ENCODE measurements at places on chromosomes 3 and 15.

- no peak for DNase-seq
Observed at GRCh38 chr3:126777366-126777765, 73.3 kb downstream of the CHCHD6 start.

GRCh38 chr3:125594125-125594524, 1.2 kb downstream of the OSBPL11 start:
- DNase-seq = no peak

DNA sequence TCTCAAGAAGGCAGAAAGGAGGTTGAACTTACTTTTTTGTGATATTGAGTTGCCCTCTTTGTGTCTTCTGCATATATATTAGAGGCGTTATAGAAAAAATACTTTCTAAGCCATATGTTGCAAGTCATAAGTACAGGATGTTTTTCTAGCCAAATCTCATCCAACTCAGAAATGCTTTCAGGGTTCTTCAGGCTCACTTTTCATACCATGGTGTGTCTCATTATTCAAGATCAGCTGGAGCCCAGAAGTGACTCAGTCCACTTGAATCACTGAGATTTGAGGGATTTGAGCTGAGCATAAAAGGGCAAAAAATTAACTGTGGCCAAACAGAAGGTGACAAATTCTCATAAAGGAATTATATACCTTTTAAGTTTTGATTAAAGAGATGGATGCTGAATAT, 157.3 kb downstream of the WNT5A start:
- no peak for DNase-seq

- no peak for DNase-seq
Observed at GRCh38 chr3:30204126-30204525, 402.3 kb upstream of the TGFBR2 start.

DNA sequence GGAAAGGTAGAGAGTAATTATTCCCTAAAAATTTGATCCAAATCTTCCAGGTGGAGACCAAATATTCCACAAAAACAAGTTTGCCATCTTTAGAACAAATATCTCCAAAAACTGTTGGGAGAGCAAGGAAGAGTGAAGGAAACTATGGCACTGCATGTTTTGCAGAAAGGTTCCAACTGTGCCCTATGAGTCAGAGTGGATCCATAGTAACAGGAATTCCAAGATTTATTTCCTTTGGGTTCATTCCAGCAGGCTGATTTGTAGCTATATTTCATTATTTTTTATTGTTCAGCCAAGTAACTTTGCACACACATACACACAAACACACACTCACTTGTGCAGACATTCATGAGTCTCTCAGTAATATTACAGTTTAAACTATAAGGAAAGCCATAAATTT, 459.7 kb upstream of the EPHA6 start:
- no peak for DNase-seq

DNA sequence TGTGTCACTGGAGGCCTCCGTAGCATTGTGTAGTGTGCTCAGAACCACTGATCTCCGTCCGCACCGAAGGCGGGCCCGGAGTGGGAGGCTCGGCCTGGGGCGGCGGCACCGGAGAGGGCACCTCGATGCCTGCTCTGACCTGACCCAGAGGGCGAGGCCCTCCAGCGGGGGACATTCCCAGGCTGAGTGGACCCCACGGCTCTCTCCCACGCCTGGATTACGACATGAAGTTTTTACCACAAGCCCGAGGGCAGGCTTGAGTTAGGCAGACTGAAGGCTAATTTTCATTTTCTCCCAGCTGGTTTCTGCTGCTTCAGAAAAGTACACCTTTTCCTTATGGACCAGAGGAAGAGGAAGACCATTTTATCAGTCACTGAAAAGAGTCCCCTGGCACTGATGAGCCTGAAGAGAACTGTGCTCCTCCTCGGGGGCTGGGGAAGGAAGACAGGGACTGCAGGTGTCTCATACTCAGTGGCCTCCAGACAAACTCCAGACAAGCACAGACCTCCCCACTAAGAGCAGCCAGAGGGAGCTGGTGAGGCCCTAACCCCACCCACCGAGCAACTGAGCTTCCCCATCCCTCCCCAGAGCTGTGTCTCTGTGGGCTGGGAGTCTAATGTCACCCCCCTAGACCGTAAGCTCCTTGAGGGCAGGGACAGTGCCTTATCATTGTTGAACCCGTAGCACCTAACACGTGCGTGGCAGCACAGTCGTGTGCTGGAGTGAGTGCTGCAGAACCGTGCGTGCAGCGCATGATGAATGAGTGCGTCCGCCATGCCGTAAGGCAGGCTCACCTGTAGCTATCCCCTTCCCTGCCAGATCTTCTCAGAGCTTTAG, 74.5 kb upstream of the BLM start:
- no peak for DNase-seq

DNA sequence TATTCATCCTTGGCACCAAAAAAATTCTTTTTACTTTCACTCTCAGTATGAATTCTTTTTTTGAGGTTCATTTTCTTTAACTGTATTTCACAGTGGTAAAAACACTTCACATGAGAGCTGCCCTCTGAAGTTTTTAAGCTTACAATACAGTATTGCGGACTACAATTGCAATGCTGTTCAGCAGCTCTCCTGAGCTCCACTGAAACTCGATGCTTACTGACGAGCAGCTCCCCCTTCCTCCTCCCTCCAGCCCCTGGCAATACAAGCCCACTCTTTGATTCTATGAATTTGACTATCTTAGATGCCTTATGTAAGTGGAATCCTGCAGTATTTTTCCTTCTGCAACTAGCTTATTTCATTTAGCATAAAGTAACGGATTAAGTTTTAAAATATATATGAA, 183.4 kb downstream of the ADAMTS17 start:
- no peak for DNase-seq

GRCh38 chr3:55091381-55092225, 163.7 kb upstream of the LRTM1 start:
- DNase-seq = no peak

- no peak for DNase-seq
Observed at GRCh38 chr15:26934848-26935247, 36.1 kb upstream of the GABRG3 start.

DNA sequence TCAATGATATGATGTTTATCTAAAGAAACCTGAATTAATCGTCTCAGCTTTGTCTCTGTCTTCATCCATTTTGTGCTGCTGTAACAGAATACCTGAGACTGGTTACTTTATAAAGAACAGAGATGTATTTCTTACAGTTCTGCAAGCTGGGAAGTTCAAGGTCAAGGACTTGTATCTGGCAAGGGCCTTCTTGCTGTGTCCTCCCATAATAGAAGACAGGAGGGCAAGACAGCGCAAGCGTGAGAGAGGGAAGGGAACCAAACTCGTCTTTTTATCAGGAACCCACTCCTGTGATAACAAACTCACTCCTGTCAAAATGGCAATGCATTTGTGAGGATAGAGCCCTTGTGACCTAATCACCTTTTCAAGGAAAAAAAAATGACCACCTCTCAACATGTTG, 131.5 kb downstream of the GHSR start:
- no peak for DNase-seq

DNA sequence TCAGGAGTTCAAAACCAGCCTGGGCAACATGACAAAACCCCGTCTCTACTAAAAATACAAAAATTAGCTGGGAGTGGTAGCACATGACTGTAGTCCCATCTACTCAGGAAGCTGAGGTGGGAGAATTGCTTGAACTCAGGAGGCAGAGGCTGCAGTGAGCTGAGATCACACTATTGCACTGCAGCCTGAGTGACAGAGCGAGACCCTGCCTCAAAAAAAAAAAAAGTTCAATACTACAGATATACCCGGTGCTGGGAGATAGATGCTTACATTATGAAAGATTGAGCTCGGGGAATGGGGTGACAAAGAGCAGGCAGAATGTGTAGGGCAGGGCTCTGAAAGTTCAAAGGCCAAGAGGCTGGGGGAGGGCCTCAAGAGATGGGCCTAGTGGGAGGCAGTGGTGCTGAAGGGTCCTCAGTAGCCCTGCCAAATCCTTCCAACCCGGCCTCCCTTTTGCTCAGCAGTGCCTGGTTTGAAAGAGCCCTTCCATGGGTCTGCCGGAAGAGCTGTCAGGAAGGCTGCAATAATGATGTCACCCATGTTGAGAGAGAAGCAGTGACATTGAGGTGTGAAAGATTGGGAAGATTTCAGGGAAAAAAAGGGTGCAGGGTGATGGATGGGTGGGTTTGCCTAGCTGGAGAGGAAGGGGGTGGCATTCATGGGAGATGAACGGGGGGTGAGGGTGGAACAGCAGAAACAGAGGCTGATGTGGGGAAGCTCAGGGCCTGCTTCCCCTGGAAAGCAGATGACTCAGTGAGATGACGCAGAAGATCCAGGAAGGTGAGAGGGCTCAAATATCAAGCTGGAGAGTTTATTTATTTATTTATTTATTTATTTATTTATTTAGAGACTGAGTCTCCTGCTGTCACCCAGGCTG, 20.0 kb upstream of the IREB2 start:
- no peak for DNase-seq

GRCh38 chr3:3013317-3014052, 96.7 kb downstream of the IL5RA start:
- DNase-seq = no peak

GRCh38 chr3:196916221-196916620, 26.1 kb downstream of the NCBP2 start:
- no peak for DNase-seq

- no peak for DNase-seq
Observed at GRCh38 chr3:38163841-38164642, 1.3 kb upstream of the OXSR1 start.

DNA sequence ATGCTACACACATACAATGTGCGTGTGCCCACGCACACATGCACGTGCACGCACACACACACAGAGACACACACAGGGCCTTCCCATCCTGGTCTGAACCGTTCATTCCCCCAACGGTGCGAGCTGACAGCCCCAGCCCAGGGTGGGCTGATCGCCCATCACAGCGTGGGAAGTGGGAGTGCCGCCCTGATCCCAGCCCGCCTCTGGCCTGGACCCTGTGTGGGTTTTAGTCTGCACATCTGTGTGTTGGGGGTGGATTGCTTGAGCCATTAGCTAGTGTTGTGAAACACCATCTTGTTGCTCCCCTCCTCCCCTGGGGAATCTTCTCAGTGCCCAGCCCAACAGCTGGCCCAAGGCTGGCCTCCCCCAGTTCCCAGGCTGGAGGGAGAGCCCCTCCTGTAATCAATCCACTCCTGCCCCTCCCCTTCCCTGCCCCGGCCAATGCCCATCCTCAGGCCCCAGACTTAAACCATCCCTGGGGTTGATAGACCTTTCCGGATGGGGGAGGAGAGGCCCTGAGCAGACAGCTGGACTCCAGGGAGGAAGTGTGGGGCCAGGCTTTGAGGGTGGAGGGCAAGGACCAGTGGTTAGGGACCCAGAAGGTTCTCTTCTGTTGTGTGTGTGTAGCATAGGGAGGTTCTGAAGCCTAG, 8.3 kb downstream of the SEMA3G start:
- DNase-seq = no peak

- DNase-seq = no peak
Observed at GRCh38 chr15:65418596-65418995, 4.2 kb downstream of the IGDCC4 start.

GRCh38 chr15:74620636-74621545, 5.3 kb downstream of the CLK3 start:
- DNase-seq = peak; percentile 66

DNA sequence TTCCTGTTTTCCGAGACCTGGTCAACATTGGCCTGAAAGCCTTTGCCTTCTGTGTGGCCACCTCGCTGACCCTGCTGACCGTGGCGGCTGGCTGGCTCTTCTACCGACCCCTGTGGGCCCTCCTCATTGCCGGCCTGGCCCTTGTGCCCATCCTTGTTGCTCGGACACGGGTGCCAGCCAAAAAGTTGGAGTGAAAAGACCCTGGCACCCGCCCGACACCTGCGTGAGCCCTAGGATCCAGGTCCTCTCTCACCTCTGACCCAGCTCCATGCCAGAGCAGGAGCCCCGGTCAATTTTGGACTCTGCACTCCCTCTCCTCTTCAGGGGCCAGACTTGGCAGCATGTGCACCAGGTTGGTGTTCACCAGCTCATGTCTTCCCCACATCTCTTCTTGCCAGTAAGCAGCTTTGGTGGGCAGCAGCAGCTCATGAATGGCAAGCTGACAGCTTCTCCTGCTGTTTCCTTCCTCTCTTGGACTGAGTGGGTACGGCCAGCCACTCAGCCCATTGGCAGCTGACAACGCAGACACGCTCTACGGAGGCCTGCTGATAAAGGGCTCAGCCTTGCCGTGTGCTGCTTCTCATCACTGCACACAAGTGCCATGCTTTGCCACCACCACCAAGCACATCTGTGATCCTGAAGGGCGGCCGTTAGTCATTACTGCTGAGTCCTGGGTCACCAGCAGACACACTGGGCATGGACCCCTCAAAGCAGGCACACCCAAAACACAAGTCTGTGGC, 16.9 kb downstream of the TMEM43 start:
- DNase-seq = no peak

GRCh38 chr15:42289166-42289565, 15.9 kb upstream of the TMEM87A start:
- DNase-seq = no peak

GRCh38 chr3:126394179-126394976, at the start of gene CFAP100:
CFAP100 (plus strand) TSS chr3:126394909; CDS start chr3:126396001, 1,092 bp downstream.
- DNase-seq = no peak

DNA sequence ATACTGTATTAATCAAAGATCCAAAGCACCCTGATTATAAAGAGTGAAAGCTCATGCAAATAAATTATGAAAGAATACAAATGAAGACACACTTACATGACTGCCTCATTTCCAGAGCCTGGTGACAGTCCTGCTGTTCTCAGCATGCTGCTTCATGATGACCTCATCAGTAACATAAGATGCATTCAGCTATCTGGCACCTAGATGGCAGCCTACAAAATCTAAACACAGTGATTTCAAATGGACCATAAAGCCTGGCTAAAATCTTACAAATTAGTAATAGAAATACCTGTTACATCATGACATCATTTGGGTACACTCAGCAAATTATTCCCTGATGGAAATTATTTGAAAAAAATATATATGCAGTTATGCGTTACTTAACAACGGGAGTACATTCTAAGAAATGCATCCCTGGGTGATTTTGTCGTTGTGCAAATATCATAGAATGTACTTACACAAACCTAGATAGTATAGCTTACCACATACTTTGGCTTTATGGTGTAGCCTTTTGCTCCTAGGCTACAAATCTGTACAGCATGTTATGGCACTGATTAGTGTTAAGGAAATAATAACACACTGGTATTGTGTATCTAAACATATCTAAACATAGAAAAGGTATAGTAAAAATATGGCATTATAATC, 207.2 kb downstream of the EPHA3 start:
- DNase-seq = no peak

GRCh38 chr3:158105710-158106253, 438 bp downstream of the SHOX2 start:
- no peak for DNase-seq

DNA sequence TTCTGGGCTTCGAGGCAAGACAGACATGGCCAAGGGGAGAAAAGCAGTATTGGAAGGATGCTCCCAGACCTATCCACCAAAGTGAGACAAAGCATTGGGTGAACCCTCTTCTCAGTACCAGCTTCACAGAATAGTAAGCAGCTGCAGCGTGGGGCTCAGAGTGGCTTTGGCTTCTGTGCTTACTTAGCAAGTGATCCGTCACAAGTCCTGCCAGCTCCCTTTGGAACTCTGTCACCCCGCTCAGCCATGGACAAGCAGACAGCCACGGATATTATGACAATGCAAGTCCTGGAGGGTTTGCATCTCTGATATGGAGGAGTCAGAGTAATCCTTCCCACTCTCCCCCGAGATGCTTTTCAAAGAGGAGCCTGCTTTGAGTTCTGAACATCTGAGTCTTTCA, 90.8 kb downstream of the SLCO3A1 start:
- DNase-seq = no peak

- DNase-seq = peak; percentile 59
Observed at GRCh38 chr15:48331796-48332641, 790 bp downstream of the DUT start.

GRCh38 chr15:37933666-37934065, 774 bp upstream of the TMCO5A start:
- no peak for DNase-seq

- no peak for DNase-seq
Observed at GRCh38 chr3:178392511-178392926, 143.7 kb upstream of the KCNMB2 start.
